ENCODE measurements at places on chromosomes 12 and 14.

- DNase-seq, result no peak
Observed at GRCh38 chr14:88598097-88598675, 35.3 kb downstream of the ZC3H14 start.

DNA sequence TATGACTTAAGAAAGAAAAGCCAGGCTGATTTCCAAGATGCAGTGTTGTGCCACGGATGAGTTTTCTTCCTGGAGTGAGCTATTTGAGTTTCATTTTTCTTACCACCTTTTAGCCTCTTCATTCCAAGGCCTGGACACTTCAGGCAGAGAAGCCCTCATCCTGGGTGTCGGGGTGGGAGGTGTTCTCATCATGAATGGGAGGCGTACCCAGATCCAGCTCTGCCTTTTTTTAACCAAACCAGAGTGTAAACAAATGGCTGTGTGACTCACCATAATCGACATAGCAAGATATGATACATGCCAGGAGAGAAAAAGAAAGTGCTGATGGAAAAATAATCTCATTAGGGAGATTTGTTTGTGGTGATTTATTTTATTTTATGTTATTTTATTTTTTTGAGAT lies 79.9 kb downstream of the ARF6 start:
- no peak for DNase-seq

DNA sequence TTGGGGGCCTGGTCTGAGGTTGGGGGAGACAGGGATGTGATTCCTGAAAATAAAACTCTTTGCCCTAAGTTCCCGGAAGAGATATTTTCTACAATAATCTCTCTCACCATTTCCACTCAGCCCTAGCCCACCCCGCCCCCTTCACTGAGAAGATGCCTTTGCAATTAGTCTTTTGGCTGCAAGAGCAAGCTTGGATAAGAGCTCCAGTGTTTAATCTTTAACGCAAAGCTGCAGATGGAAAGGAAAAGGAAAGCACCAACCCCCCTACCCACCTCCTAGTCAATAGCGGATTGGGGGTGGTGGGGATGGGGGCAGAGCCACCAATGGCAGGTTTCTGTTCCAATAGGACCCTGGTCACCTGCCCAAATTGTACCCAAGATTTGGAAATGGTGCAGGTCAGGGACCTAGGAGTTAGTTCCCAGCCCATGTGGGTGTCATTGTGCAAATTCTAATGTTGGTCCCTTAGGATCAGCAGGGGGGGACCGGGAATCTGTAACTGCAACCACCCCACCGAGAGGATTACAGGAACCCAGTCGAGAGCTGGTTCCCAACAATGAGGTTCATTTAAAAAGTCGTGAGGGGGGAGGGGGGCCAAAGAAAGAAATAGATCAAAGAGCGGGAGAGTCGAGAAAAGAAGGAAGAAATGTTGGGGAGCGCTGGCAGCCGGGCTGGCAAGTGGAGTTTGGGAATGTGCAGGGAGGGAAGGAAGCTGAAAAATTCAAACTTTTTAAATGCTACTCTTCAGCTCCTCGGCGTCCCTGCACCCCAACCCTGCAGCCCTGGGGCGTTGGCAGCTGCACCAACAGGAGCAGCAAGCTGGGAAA lies 1.6 kb downstream of the ZFP36L1 start:
- no peak for DNase-seq

- DNase-seq, result no peak
Observed at GRCh38 chr12:89281539-89281867, 70.8 kb downstream of the DUSP6 start.

GRCh38 chr14:59344691-59345455 lies 120.3 kb downstream of the GPR135 start:
- DNase-seq, result no peak

All from natural killer cell treated with Interleukin-12 subunit alpha and Interleukin-12 subunit beta and Interleukin-15 and Interleukin-18, amount 100 ng/mL, for 72 hours (primary cell).